ENCODE measurements at places on chromosomes 4 and X.

- no peak for DNase-seq
These were observed 1144.2 kb downstream of the FAT4 start for GRCh38 chr4:126458993-126459392.

DNA sequence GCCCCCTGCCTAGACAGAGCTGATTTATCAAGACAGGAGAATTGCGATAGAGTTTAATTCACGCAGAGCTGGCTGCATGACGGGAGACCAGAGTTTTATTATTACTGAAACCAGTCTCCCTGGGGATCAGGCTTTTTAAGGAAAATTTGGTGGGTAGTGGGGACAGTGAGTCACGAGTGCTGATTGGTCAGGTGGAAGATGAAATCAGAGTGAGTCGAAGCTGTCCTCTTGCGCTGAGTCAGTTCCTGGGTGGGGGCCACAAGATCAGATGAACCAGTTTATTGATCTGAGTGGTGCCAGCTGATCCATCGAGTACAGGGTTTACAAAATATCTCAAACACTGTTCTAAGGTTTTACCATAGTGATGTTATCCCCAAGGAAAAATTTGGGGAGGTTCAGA is 36.6 kb downstream of the MYOZ2 start:
- no peak for DNase-seq

DNA sequence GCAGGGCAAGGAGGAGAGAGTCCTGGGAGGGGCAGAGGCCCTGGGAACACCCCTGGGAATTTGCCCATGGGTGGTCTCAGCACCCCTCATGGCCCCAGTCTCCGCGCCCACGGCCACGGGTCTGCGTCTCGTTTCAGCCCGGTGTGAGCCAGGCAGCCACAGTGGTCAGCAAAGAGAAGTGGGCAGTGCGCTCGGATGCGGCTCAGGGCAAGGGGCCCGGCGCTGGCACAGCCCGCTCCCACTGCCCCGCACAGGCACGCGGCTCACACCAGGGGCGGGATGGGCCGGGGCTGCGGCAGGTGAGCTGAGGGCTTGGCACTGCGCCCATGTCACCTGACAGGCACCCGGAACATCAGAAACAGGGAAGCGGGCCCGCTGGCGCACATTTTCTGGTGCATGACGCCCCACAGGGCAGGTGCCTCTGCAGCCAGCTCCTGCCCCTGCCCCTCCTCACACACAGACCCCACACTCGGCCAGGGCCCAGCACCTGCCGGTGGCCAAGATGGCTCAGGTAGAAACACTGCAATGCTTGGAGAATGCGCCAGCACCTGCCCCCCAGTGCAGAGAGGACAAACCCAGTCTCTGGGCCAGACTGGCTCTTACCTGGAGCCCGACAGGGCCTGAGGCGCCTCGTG is 41.9 kb upstream of the MXD4 start:
- DNase-seq: no peak

DNA sequence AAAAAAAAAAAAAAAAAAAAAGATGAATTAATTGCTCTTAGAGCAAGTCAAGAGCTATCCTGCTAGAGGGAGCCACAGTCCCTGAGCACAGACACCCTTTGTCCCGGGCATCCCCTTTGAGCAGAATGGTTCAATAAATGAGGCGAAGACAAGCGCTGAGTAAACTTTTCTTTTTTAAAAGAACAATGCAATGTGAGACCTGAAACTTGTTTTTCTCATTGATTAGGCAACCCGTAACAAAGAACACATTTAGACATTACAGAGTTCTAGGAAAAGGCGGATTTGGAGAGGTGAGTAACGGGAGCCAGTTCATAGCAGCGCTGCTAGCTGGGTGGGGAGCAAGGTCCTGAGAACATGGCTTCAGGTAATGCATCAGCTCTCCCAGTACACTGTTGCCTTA is 46.1 kb downstream of the GRK4 start:
- no peak for DNase-seq

GRCh38 chr4:36351082-36351666 is 69.8 kb downstream of the DTHD1 start:
- DNase-seq: no peak

DNA sequence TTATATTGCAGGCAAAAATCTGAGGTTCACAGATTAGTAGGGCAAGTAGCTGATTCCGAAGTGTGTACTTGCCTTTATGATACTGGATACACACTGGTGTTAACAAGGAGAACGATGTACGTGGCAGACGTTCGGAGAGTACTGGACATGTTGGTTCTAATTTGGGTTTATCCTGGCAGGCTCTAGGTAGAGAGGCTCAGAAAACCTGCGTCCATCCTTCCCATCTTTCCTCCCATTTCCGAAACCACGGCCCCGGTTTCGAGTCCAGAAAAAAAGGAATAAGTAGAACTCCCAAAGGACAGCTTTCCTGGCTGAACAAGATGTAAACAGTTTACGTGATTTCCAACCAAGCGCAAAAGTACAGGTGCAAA is 351 bp upstream of the SLC30A9 start:
- DNase-seq: no peak

- no peak for DNase-seq
These were observed 69.0 kb downstream of the GLRA2 start for GRCh38 chrX:14598330-14598729.

DNA sequence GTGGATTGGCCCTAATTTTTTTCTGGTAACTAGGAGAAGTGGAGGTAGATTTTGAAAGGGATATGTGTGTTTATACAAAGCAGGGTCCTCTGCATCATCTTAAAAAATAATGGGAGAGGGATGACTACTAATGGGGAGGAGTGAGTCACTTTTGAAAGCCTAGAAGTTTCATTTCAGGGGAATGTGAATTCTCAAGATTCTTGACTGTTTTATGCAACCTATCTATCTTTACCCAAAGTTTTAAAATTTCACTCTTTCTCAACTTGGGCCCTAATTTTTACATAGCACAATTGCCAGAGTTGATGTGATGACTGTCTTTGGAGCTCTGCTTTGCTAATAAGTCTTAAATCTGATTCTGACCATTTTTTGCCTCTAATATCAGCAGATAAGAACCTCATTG is 445.2 kb downstream of the GRXCR1 start:
- no peak for DNase-seq

DNA sequence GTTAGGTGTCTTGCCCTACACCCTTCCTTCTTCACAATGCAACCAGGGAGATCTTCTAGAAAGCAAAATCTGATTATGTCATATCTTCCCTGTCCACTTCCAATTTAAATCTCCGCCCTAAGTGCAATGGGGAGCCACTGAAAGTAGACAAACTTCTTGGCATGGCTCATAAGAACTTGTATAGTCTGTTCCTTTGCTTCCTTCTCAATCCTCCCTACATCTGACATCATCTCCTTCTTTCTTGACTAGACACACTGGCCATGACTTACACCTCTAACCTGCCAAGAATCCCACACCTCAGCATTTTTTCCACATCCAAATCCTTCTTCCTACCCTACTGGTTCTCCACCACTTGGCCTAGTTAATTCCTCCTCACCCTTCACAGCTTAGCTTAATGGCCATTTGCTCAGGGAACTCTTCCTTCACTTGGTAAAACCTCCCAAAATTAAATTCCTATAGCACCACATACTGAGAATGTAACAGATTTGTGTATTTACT is 55.1 kb downstream of the NCAPG start:
- DNase-seq: no peak

DNA sequence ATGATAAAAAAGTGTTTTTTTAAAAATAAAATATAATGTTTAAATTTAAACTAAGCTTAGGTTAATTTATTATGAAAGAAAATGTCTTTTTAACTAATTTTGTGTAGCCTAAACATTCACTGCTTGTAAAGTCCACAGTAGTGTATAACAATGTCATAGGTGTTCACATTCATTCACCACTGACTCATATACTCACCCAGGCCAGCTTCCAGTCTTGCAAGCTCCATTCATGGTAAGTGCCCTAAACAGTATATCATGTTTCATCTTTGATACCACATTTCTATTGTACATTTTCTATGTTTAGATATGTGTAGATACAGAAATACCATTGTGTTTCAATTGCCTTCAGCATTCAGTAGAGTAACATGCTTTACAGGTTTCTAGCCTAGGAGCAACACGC is 530.3 kb downstream of the EPHA5 start:
- no peak for DNase-seq

DNA sequence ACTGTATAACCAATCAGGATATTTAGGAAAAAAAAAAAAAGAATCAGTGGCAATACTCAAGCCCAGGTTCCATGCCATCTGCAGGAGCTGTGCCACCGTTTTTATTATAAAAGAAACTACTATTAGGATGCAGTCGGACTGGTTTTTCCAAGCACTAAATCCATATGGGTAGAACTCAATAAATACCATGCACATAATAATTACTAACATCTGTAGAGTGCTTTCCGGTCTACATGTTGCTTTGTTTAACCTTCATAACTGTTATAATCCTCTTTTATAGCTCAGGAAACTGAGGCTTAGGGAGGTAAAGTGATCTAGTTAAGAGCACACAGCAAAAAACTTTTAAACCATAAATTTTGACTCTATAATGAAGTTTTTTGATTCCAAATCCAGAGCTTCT is 24.0 kb downstream of the ARSJ start:
- no peak for DNase-seq

GRCh38 chrX:22122510-22122909 is 90.4 kb downstream of the PHEX start:
- DNase-seq: no peak

DNA sequence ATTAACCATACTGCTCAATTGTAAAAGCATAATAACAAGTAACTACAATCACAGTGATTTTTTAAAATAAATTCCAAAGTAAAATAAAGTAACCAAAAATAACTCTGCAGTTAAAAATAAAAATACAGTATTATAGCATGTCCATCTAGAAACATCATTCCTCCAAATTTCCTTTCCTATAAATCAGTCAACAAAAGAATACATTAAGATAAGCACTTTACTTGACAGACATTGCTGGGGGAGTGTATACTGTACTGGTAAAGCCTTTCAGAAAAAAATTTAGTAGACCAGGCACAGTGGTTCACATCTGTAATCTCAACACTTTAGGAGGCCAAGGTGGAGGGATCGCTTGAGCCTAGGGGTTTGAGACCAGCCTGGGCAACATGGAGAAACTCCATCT is 91.1 kb downstream of the LRBA start:
- no peak for DNase-seq

DNA sequence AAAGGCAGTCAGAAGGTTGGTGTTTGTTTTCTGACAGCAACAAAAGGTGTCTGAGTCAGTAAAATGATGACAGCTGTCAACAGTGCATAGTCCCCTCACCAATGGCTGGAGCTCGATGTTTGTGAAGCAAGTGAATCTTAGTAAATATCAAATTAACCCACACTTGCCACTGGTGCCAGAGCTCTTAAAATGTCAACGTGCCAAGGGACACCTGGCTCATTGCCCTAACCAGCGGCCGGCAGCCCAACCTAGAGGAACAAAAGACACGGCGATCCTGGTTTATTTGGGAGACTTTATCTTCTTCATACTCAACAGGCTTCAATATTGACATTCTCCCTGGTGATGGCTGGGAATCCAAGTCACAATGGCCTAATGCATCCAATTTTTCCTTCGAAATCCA is 143.4 kb downstream of the CPEB2 start:
- peak; percentile 53 for DNase-seq

DNA sequence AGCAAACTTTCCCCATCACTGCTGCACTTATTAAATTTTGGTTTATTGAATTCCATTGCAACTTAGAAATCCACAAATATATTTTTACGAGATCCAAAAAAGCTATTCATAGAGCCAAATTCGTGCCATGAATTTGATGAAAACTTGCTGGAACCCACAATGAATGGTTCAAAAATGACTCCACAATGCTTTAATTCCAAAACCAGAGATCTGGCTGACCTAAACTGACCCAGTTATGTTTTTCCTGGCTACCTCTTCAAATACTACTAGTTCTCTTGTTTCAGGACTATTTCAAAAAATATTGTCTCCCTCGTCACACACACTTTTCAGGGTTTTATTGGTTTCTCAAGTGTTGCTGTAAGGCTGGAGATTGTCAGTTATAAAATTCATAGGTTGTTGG is 474.8 kb downstream of the PDGFC start:
- DNase-seq: no peak

GRCh38 chrX:22351966-22352365 is 79.3 kb downstream of the CBLL2 start:
- no peak for DNase-seq

DNA sequence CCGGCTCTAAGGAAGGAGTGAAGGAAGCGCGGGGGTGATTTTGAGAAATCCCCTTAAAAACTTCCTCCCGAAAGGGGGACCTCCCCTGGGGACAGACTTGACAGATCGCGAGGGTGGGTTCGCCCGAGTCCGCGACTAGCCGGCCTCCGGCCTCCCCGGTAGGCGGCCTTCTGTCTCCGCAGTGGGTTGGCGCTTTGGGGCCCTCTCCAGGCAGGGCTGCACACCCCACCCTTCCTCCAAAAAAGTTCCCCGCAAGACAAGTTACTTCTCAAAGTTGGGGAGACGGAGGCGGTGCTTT is 24.8 kb downstream of the HOPX start:
- no peak for DNase-seq

DNA sequence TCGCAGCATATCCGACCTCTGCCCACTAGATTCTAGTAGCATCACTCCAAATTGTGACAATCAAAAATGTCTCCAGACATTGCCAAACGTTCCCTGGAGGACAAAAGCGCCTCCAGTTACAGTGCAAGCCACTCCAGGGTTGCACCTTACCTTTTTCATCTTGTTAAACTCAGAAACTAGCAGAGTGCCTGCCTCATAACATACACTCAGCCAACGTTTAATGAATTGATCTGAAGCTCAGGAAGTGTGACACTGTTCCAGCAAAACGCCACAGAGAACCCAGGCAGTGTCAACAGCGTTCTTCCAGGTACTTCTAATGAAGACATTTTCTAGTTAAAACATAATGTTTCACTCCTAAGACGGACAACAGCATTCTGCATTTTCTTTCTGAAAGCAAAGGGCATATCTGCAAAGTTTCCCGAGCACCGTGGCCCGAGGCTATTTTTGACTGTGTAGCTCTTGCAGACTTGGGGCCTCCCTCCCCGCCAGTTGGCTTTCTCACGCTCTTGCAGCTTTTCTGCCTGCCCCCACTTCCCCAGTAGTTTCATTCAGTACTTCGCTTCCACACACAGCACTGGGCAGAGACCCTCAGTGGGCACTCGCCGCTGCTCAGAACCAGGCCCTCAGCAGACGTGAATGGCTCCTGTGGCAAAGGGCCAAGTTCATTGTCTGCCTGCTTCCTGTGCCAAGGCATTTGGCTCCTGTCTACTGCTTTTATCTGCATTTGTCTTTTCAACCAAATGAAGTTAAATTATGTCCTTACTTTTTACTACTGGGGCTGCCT is 133.4 kb upstream of the TTC29 start:
- no peak for DNase-seq

GRCh38 chr4:18057821-18058533 is 36.4 kb upstream of the LCORL start:
- DNase-seq: no peak
